ENCODE measurements at places on chromosomes 2 and 18. TPM values are rescaled to one million over a fixed set of nuclear protein-coding genes. Genes with fewer than 3 reads are reported as not detected.

GRCh38 chr2:12828980-12829379 lies 112.2 kb downstream of the TRIB2 start:
- H3K27me3 ChIP-seq = no peaks in the 10 kb centered on the region
- no peaks in the 10 kb centered on the region for H3K36me3 ChIP-seq
- no peak for DNase-seq
- H3K4me3 ChIP-seq = no peak overlapping the region
- H3K4me1 ChIP-seq = no peaks in the 10 kb centered on the region
- H3K27ac ChIP-seq = no peak overlapping the region

DNA sequence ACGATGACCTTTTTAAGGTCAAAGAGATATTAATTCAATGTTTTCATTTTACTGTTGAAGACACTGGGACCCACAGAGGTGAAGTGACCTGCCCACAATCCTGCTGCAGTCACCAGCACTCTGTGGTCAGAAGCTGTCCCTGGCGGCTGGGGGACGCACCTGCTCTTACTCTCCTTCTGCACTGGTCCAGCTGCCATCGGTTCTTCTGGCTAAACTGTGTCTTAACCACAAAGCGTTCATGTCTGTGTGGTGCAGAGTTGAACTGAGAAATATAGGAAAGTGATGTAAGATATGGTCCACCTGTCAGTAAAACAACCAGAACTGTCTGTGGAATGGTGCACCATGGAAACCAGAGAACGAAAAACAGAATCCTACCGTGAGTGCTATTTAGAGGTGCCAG lies 44.9 kb upstream of the SMIM21 start:
- no peak overlapping the region for H3K4me3 ChIP-seq
- H3K4me1 ChIP-seq = peaks cover 23% of the 10 kb centered on the region

- no peaks in the 10 kb centered on the region for H3K27me3 ChIP-seq
- H3K4me3 ChIP-seq = no peak overlapping the region
- H3K36me3 ChIP-seq = peaks cover 6% of the 10 kb centered on the region
- no peak for DNase-seq
- no peak overlapping the region for H3K27ac ChIP-seq
These were observed 140.4 kb upstream of the MMADHC start for GRCh38 chr2:149727927-149728326.

GRCh38 chr2:216392945-216393840 lies 19.1 kb upstream of the SMARCAL1 start:
- H3K36me3 ChIP-seq = no peaks in the 10 kb centered on the region
- H3K27me3 ChIP-seq = peaks cover 2% of the 10 kb centered on the region
- H3K4me3 ChIP-seq = no peak overlapping the region
- H3K4me1 ChIP-seq = no peaks in the 10 kb centered on the region
- H3K27ac ChIP-seq = no peak overlapping the region

Gene PRKAG3
- not detected for total RNA-seq

Gene MAP3K20
- total RNA-seq = 150 TPM

Gene DYNAP
- total RNA-seq = 0.59 TPM

All from MCF 10A (cell line).